Activated CD4-positive, alpha-beta T cell treated with anti-CD3 and anti-CD28 coated beads, Interleukin-2, amount 50 U/mL, for 1 hour (primary cell): ENCODE measurements at places on chromosomes 5 and 9.

DNA sequence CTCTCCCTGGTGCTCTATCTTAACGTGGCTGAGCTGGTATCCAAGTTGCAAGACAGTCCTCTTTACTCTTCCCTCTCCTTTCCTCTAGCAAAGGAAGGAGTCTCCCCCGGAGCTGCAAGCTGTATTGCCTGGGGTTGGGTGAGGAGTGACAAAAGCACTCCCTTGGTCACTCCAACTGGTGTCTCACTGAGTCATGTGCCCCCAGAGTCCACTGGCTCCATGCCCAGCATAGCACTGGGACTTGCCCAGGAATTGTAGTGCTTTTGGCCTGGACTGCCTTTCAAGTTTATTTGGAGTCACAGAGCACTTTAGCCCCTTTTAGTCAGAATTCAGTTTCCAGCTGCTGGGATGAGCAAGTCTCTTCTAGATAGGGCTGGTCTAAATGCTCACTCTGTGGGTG, 82.6 kb upstream of the FST start:
- DNase-seq = no peak

DNA sequence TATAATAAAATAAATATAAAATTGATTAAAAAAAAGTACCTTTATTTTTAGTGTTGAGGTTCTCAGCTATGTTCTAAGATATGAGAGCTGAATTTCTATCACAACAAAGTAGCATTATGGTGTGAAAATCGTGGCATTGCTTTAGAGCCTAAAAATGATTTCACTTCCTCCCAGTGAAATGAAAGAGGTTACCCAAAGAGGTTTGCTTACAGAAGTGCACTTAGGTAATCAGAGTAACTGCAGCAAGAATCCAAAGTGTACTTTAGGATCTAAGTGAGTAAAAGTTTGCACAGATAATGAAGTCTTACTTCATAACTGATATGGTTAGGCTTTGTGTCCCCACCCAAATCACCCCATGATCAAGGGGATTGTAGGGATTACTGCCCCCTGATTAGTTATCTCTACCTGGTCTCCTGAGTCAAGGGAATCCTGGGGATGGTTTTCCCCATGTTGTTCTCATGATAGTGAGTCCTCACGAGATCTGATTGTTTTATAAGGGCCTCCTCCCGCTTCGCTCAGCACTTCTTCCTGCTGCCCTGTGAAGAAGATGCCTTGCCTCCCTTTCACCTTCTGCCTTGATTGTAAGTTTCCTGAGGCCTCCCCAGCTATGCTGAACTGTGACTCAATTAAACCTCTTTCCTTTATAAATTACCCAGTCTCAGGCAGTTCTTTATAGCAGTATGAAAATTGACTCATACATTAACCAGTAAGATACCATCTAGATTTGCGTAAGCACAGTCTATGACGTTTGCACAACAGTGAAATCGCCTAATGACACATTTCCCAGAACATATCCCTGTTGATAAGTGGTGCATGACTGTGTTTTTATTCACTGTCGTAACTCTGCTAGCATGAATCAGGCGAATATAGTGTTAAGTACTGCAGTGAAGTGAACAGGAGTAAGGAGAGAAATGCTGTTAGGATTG, 40.3 kb upstream of the LRRC70 start:
- DNase-seq = no peak

DNA sequence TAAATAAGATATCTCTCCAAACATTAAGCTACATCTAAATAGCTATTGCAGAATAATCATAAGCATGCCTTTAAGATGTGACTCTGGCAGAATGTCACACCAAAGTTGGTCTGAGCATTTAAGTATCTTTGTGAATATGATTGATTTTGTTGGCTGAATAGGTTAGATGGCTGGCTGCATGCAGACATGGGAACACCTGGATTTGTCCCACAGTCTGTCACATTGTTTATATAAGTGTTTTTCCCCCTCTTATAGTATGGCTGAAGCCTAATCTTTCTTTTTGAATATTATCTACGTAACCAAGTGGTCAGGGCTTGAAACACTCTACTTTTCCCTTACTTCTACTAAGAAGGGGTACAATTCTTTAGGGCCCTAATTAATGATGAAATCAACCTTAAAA, 36.2 kb downstream of the PCSK1 start:
- DNase-seq = no peak

GRCh38 chr9:136978073-136978864, 965 bp downstream of the PTGDS start:
- peak; percentile 74 for DNase-seq

GRCh38 chr9:82539856-82540579, 522.9 kb downstream of the RASEF start:
- no peak for DNase-seq

DNA sequence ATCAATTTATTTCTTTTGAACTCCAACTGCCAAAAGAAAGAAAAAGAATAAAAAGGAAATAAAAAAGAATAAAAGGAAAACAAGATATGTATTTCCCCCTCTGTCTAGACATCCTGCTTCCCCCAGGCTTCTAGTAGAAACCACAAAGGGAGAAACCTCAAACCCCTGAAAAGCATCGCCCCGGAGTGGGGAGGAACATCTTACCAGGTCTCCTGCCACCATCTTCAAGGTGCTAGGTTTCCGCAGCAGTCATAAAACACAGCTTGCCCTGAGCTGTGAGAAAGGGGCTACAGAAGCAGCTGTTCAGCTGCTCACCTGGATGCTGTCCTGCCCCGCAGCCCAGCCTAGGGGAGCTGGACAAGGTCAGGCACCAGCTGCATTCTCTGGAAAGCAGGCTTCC, 487.7 kb downstream of the GADD45G start:
- peak; percentile 5 for DNase-seq

DNA sequence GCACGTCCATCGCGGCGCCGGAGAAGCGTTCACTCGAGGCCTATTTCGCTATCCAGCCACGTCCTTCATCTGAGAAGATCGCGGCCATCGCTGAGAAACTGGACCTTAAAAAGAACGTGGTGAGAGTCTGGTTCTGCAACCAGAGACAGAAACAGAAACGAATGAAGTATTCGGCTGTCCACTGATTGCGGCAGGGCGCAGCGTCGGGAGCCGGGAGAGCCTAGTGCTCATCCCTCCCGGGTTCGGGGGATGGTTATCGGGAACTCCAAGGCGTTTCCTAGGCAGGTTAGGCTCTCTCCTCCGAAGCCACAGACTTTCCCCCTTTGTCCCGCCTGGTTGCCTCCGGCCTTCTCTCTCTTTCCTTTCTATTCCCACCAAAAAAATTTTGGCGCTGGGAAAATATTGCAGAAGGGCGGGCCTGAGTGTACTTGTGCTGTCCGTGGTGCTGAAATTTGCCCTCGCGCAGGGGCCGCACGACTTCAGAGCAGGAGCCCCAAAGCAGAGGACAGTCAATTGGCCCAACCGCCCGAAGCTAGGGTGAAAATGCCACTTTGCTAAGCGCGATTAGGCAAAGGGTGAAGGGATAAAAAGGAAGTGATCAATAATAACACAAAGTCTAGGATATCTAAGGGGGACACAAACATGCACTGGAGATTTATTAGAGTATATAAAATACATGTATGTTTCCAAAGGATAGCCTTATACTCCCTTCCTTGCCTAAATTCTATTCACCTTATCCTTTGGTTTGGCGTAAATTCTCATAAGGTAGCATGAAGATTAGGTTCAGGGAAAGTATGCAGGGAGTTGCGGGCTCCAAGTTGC, 1.8 kb downstream of the POU4F3 start:
- DNase-seq = no peak

DNA sequence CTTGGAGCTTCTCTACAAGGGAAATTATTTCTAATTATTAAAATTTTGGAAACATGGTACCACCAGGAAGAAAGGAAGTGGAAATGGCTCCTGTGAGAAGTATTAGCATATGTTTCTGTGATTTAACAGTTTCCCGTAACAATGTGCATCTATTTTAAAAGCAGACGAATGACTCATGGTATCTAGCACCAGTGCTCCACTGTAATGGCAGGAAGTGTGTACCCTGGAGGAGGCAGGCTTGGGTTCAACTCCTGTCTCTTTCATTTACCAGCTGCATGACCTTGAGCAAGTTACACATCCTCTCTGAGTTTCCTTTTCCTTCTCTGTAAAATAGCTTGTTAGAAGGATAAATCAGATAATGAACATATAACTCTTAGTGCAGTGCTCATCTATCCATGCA, 41.0 kb upstream of the ANGPTL2 start:
- no peak for DNase-seq

- no peak for DNase-seq
Measured at GRCh38 chr5:87392801-87393200, 19.9 kb downstream of the CCNH start.

GRCh38 chr5:94442991-94443390, 175.4 kb downstream of the KIAA0825 start:
- DNase-seq = no peak

GRCh38 chr9:130530938-130531337, 48.4 kb upstream of the FUBP3 start:
- DNase-seq = no peak

- no peak for DNase-seq
Measured at GRCh38 chr5:100761192-100761591, 141.9 kb downstream of the ST8SIA4 start.

GRCh38 chr5:95057615-95058014, 227.3 kb downstream of the MCTP1 start:
- DNase-seq = no peak

- no peak for DNase-seq
Measured at GRCh38 chr5:6108981-6109825, 269.1 kb downstream of the MED10 start.

- no peak for DNase-seq
Measured at GRCh38 chr9:28456861-28457260, 883.6 kb upstream of the C9orf72 start.

DNA sequence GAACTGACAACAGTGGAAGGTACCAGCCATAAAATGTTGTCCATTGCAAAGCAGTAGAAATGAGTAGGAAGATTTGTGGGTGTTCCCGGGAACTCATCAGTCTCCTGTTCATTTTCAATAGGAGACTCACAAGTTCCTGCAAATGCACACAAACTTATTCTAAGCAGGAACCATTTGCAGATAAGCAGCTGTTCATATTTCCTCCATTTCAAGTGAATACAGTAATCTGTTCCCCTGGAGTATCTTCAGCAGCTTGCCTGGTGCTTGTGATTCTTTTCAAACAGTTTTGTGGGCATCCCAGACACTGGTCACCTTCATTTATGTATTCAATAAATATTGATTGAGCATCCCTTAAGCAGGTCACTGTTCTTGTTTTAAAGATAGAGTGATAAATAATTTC, 1315.5 kb upstream of the C9orf72 start:
- no peak for DNase-seq

GRCh38 chr5:172107571-172107970, 80.5 kb downstream of the STK10 start:
- DNase-seq = no peak

GRCh38 chr9:38061326-38061977, 7.6 kb downstream of the SHB start:
- DNase-seq = no peak

GRCh38 chr5:59517926-59518585, 375.5 kb downstream of the PDE4D start:
- DNase-seq = no peak

GRCh38 chr9:15155826-15156225, 151.2 kb downstream of the TTC39B start:
- no peak for DNase-seq

- no peak for DNase-seq
Measured at GRCh38 chr9:133712221-133713100, 25.7 kb downstream of the SARDH start.

DNA sequence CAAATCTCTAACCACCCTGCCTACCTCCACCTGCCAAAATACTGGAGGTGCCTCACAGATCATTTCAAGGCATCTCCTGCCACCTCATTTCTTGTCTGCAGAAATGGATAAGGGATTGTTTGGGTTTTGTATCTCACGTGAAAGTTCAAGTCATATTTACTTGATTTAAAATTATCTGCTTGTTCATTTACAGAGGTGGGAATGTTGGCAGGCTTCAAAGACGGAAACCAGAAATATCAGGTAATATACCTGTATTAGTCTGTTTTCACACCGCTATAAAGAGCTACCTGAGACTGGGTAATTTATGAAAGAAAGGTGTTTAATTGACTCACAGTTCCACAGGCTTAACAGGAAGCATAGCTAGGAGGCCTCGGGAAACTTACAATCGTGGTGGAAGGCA, 85.4 kb downstream of the CAAP1 start:
- no peak for DNase-seq

DNA sequence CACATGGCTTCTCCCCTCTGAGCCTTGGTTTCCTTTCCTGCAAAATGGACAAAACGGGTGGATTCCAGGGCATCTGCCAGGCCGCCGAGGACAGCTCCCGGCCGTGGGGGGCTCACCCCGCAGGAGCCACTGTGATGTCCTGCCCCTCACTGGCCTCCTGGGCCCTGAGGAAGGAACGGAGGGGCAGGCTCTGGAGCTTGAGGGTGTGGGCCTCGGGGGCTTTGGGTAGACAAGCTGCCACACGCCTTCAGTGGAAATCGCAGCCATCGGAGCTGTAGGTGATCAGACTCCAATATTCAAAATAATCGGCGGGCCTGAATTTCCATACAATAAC, 32.2 kb upstream of the UBAC1 start:
- no peak for DNase-seq

GRCh38 chr5:109479260-109479860, 69.6 kb upstream of the PJA2 start:
- no peak for DNase-seq

GRCh38 chr9:73050887-73051550, 98.2 kb upstream of the ALDH1A1 start:
- DNase-seq = no peak

DNA sequence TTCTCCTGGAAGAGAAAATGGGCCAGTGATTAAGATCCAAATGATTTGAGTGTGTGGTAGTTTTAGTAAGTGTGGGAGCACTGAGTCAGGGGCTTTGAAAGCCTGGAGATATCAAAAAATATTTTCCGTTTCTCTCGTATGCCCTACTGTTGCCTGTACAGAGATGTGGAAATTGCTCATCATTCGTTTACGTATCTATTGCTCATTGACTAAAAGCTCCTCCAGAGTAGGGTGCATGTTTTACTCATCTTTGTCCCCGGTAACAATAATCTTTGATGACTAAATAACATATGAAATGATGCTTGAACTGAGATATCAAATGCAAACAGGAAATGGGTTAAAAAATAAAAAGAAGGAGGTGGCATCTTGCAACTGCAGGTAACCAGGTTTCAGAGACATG, 114.2 kb upstream of the FST start:
- DNase-seq = no peak

DNA sequence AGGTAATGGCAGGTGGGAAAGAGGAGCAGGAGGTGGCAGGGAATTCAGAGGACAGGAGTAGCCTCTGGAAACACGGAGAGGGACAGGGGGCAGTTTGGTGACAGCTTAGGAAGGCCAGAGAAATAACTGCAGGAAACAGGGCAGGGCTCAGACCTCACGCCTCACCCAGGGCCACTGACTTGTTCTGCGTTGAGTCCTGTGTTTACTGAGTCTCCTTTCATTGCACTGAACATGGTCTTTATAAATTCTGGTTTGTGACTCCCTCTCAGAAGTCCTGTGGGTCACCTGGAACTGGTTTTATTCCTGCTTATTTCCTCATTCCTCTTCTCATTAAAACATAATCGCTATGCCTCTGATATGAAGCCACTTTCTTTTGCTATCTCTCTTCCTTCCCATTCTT, 55.2 kb upstream of the ZNF622 start:
- no peak for DNase-seq

GRCh38 chr9:14021871-14022525, 291.9 kb downstream of the NFIB start:
- DNase-seq = no peak
